NCI-H1105 treated with DMSO at 0.1 percent for 48 hours (cell line): ENCODE measurements at places on chromosomes 13 and 19.

DNA sequence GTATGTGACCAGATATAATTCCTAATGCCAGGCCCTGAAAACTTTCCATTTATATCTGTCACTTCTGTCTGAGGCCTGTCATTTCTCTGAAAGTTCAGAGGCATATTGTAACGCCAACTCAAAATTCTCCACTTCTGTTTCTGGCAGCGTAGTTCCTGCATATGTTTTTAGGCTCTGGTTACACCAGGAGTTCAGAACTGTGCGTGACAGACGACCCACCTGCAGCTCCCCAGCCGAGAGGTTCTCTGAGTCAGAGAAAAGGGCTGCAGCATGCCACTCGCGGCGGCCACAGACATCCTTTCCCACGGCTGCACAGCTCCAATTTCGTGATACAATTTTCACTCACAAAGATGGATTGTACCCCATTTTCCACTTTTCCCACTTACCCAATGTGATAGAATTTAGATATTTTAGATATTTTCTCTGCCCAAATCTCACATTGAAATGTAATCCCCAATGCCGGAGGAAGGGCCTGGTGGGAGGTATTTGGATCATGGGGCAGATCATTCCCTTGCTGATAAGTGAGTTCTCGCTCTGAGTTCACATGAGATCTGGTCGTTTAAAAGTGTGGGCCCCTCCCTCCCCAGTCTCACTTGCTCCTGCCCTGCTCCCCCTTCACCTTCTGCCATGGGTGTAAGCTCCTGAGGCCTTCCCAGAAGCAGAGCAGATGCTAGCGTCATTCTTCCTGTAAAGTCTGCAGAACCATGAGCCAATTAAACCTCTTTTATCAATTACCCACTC lies 308.1 kb downstream of the LIG4 start:
- no peak for DNase-seq

DNA sequence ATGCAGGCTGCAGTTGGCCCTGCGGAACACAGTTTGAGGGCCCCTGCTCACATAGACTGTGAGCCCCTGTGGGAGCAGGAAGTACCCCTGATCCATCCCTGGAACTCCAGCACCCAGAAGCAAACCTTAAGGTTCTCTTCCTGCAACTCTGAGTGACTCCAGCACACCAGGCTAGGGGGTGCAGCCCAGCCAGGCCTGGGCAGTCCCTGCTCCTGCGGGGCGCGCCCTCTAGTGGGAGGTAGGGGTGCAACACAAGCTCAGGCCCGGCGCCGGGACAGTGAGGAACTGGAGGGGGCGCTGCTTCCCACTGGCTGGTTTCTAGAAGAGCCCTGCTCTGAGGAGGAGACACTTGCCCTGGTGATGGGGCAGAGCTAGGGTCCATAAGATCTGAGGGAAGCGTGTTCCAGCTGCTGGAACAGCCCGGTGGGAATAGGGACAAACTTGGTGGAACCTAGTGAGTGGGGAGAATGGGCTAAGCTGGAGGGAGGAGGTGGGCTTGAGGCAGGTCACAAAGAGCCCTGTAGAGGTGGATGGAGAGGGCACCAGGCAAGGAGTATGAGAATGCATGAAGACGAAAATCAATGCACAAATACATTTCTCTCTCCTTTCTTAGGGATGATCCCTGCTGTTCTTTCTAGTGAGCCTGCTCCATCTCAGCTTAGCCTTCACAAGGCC lies 5.0 kb downstream of the ZSCAN5A start:
- DNase-seq: peak; percentile 16

DNA sequence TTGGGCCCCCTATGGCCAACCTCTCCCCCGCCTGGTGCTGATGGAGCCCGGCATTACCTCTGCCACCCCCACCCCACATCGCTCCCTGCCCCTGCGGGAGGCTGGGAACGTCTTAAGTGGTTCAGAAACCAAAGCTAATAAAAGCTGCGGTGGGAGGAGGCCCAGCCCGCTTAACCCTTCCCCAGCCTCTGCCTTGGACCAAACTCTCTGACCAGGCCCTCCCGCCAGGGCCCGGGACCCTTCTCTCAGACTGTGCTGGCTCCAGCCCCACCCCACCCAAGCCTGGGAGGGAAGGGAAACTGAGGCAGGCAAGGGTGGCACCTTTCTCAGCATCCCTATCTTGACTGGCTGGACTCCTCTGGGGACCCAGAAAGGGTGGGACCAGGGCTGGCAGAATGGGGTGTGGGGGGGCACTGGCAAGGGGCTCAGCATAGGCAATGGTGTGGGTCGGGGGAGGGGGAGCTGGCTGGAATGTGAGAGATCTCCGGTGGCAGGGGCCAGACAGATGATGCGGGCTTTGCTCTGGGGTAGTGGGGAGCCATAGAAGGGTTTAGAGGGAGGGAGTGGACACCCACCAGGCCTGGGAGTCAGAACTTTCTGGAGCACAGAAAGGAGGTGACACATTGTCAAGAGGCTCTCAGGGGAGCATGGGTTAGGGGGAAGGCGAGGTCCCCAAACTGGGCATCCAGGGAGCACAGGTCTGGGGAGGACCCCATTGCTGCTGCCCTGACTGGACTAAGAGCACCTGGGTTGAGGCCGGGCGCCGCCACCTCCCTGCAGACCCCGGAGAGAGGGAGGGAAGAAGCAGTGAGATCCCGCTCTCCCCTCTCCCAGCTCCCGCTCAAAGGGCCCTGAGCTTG lies 21.9 kb downstream of the SMIM24 start:
- no peak for DNase-seq

- no peak for DNase-seq
Observed at GRCh38 chr13:84096216-84096615, 213.9 kb upstream of the SLITRK1 start.

- DNase-seq: no peak
Observed at GRCh38 chr19:44845286-44845611, 848 bp upstream of the NECTIN2 start.

GRCh38 chr19:6230991-6231448 lies 48.8 kb downstream of the MLLT1 start:
- DNase-seq: no peak

DNA sequence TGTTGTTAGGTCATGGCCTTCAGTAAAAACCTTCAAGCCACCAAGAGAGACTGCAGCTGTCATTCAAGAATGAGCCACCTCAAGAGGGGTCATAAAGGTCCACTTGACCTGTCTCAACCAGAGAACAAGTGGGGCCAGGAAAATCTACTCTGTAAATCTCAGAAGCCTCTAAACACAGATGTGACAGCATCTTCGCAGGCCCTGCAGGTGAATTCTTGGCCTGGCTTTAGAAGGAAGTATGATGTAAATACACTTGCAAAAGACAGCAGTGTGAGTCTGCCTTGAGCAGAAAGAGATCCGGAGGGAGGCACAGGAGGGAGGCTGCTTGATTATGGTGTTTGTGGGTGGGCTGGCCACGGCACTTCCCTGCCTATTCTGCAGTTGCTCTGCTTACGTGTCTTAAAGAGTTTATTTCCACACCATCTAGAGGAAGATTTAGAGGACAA lies 1082.9 kb downstream of the UQCRFS1 start:
- DNase-seq: no peak

GRCh38 chr19:1577090-1577928 lies 9.2 kb upstream of the MEX3D start:
- DNase-seq: peak; percentile 92

- DNase-seq: peak; percentile 84
Observed at GRCh38 chr19:14433554-14434501, 722 bp downstream of the PKN1 start.

DNA sequence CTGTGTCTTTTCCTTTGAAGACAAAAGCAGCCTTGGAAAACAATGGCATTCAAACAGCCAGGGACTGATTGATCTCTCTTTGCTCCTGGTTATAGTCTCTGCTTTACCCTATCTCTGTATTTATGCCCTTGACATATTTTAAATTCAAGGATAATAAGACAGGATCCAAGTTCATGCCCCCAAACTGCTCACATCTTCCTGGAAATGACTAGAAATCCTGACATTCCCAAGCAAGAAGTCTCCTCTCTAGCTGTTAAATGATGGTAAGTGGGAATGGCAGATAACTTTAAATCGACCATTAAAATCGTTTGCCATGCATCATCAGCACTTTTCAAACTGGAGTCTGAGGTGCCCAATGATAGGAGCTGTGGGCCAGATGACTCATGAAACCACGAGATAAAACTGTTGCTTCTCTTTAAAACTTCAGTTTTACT lies 435.6 kb downstream of the FOXO1 start:
- DNase-seq: no peak

DNA sequence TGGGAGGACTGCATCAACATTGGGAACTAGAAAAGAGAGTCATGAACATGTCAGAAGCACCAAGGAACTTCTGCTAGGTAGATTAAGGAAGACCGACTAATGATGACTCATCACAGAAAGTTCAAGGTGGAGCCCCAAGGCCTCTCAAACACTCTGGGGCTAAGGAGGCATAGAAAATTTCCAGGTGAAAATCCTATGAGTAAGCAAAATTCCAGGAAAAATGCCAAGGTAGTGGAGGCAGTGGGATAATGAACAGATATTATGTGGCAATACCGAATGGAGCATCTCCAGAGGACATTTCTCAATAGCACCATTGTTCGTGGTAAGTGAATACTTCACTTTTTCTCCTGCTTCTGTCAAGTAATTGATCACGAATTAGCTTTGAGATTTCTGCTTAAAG lies 336.5 kb downstream of the MZT1 start:
- DNase-seq: no peak
